ENCODE measurements at places on chromosomes 2 and 18.

DNA sequence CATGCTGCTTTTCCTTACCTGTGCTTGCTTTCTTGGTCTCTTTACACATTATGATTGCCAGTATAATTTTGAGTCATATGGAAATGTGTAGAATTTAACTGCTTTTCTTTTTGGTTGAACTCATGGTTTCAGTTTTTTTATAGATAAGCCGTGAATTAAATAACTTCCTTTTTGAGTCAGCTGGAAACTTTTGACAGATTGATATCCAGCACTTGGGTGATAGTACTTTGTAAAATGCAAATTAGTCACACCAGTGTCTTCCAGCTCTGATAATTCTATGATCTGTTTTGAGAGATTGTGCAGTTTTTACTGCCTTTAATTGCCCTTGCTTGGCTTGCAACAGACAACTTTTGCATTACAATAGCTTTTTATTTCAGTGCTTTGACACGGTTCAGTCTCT, 86.4 kb downstream of the NCOA1 start:
- DNase-seq: no peak

DNA sequence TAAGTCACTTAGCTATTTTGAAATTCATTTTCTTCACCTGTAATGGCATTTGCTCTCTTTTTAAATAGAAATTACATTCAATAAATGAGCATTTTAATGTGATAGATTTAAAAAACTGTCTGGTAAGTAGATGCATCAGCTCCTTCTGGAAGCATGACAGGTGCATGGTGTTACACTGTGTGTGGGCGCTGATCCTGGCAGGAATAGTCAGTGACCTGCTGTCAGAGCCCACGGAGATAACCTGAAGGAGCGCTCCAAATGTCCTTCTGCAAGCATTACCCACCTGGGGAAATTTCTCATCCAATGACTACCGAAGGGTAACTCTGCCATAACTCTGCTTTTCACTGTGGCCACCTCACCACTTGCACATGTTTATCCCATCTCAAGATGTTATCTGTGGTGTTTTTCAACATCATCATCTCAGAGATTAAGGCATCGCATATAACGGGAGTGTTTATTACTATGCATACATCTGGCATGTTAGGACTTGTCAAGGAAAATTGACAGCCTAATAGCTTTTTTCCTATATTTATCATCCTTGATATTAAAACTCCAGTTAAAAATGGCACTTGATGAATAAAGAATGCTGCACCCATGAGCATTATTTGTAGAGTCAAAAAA, 637.3 kb downstream of the ERBB4 start:
- no peak for DNase-seq

- DNase-seq: no peak
These were observed 301.7 kb downstream of the PHLPP1 start for GRCh38 chr18:63017076-63017475.

GRCh38 chr2:181894381-181894780, 2.9 kb downstream of the ITPRID2 start:
- DNase-seq: no peak

GRCh38 chr2:216549926-216550690, 51.5 kb downstream of the RPL37A start:
- no peak for DNase-seq

DNA sequence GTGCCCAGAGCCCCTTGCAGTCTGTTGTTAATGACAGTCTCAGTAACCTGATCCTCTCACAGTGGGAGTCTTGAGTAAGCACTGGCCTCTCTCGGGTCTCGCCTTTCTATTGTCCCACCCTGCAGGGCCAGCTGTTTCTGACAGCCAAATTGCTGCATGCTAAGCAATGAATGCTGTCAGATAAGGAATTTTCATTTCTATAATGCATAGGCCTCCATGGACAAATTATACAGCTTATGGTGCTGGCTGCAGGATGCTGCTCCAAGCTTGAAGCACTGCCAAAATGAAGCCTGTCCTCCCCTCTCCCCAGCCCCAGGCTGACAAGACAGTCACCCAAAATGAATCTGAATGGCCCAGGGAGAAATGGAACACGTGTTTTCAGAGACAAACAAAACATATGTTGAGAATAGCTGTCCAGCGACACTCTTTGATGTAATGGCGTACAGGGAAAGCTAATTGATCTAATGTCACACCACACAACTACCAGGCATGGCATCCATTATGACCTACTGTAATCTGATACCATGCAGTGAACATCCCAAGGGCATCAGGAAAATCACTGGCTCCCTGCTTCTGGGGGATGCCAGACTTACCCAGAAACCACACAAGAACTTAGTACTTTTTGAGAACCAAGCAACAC, 36.8 kb downstream of the ACVR1 start:
- no peak for DNase-seq

DNA sequence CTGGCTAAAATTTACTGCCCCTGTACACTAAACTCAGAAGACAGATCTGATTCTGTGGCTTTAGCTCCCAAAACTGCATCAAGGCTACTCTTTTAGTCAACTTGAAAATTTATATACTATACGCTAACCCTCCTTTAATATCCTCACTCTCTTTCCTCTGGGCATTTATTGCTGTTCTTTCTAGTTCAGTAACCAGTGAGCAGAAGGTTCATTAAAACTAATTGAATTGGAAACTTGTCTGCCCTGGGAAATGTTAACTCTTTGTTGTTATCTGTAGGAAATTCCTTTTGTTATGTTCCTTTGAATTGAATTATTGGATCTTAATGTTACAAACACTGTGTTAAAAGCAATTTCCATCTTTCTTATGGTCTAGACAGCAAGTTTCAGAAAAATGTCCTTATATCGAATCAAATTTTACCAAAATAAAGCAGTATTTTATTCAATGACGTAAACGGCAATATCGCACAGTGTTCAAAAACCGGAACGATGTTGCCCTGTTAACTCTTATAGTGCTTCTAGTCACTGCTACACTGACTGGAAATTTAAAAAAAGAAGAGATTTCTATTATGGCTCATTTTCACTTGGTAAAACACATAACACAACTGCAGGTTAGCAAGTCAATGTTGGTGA, 168.3 kb downstream of the NR4A2 start:
- no peak for DNase-seq

GRCh38 chr2:174624895-174625430, 27.4 kb upstream of the WIPF1 start:
- DNase-seq: no peak

DNA sequence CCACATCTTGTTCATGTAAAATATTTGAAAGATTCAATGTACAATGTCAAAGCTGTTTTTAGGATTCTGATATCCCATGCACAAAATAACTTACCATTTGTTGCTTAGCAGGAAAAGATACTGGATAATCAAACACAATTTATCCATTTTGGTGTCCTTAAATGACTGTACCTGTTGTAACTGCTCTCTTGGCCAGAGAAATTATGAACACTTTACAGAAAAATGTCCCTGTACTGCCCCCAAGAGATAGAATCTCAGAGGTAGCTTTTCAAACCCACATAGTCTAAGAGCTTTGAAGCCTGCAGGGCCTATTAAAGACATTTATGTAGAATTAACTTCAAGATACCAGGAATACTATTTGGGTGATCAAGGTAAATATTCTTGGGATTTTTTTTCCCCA, 12.2 kb upstream of the ME2 start:
- no peak for DNase-seq
